ENCODE measurements at places on chromosomes 16 and 17. TPM values are rescaled to one million over a fixed set of nuclear protein-coding genes. Genes with fewer than 3 reads are reported as not detected.
A peak's percentile ranks its signal among the peaks of the same experiment; 100 is the strongest.

GRCh38 chr17:34368946-34369500 is 6.0 kb upstream of the CCL1 start:
- no peak overlapping the region for H3K4me3 ChIP-seq
- no peak overlapping the region for H3K27ac ChIP-seq
- H3K4me1 ChIP-seq, result no peaks in the 10 kb centered on the region
- no peaks in the 10 kb centered on the region for H3K36me3 ChIP-seq
- peaks cover 48% of the 10 kb centered on the region for H3K27me3 ChIP-seq

- DNase-seq, result no peak
- H3K27me3 ChIP-seq, result no peaks in the 10 kb centered on the region
- H3K27ac ChIP-seq, result no peak overlapping the region
- peaks cover 45% of the 10 kb centered on the region for H3K36me3 ChIP-seq
- peaks cover 28% of the 10 kb centered on the region for H3K4me1 ChIP-seq
These were observed 46.0 kb downstream of the FOXK2 start for GRCh38 chr17:82565551-82565950.

DNA sequence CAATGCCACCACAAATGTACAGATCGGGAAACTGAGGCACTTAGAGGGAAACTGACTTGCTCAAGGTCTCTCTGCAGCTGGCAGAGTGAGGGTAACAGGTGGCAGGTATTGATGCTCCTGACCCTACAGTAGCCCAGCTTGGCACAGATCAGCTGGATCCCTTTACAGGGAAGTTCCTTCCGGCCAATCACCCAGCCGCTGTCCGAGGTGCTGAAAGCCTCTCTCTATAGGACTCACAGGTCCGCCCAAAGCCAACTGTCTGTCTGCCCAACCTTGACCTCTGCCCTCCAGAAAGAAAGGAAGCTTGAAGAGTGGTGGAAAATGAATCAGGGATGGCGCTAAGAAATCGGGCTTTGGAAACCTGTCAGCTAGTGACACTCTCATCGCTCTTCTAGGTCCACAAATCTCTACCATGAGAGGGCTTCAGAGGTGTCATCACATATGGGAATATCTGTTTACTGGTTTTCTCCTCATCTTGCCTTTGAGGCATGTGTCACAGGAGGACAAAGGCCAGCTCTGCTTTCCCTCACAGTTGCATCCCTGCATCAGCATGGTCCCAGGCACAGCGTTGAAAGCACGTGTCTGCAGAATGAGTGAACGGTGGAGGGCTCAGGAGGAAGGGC is 246.2 kb downstream of the KATNIP start:
- H3K27me3 ChIP-seq, result peaks cover 51% of the 10 kb centered on the region
- H3K4me1 ChIP-seq, result no peaks in the 10 kb centered on the region
- H3K27ac ChIP-seq, result no peak overlapping the region
- H3K4me3 ChIP-seq, result no peak overlapping the region
- peak; percentile 61 for DNase-seq

- DNase-seq, result peak; percentile 62
- peaks cover 44% of the 10 kb centered on the region for H3K36me3 ChIP-seq
- H3K4me3 ChIP-seq, result no peak overlapping the region
These were observed 13.6 kb downstream of the G6PC3 start for GRCh38 chr17:44084131-44084538.

DNA sequence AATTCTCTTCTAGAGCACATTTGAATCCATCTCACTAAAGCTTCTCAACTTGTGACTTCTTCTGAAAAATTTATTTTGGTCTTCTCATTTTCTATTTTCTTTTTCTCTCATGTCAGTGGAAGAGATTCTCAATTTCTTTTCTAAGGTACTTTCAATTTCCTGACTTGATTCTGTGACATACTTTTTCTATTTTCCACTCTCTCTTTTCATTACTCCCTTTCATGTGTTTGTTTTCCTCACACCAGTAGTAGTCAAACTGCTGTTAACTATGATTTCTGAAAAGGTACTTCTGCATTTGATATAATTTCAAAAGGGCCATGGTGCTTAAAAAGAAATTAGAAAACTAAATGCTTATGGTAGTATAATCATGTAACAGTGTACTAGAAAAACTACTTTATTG is 41.9 kb downstream of the NFAT5 start:
- H3K27ac ChIP-seq, result peak overlapping the region; percentile 67
- peaks cover 27% of the 10 kb centered on the region for H3K4me1 ChIP-seq
- no peaks in the 10 kb centered on the region for H3K27me3 ChIP-seq
- H3K4me3 ChIP-seq, result no peak overlapping the region
- DNase-seq, result no peak
- H3K36me3 ChIP-seq, result peaks cover 8% of the 10 kb centered on the region

DNA sequence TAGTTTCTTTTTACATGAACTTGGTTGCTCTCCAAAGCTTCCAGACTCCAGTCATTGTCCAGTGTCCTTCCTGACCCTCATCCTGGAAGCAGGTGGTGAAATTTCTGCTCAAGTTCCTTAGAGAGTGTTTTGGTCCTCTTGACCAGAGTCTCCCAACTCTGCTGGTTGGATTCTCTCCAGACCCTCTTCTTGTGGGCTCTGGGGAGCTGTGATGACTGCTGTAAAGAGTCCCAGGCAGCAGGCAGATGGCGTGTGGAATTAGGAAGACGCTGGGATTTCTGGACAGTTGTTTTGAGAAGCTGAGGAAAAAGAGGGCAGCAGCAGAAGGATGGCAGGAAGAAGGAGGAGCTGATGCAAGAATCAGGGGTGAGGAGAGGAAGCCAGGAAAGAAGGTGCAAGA is 1.6 kb upstream of the SEZ6 start:
- H3K27ac ChIP-seq, result no peak overlapping the region
- DNase-seq, result no peak
- no peak overlapping the region for H3K4me3 ChIP-seq
- no peaks in the 10 kb centered on the region for H3K4me1 ChIP-seq
- H3K27me3 ChIP-seq, result peaks cover 96% of the 10 kb centered on the region

- no peaks in the 10 kb centered on the region for H3K36me3 ChIP-seq
- peaks cover 87% of the 10 kb centered on the region for H3K27me3 ChIP-seq
- no peak overlapping the region for H3K4me3 ChIP-seq
- DNase-seq, result no peak
These were observed 52.7 kb upstream of the FOXF1 start for GRCh38 chr16:86457501-86458148.

GRCh38 chr17:73616873-73617404 is 27.3 kb downstream of the SDK2 start:
- DNase-seq, result no peak
- H3K36me3 ChIP-seq, result no peaks in the 10 kb centered on the region
- H3K27ac ChIP-seq, result no peak overlapping the region
- no peak overlapping the region for H3K4me3 ChIP-seq
- peaks cover 83% of the 10 kb centered on the region for H3K27me3 ChIP-seq

GRCh38 chr16:89448656-89449055 is 41.7 kb downstream of the ANKRD11 start:
- no peak overlapping the region for H3K27ac ChIP-seq
- no peak for DNase-seq
- H3K4me3 ChIP-seq, result no peak overlapping the region
- peaks cover 22% of the 10 kb centered on the region for H3K36me3 ChIP-seq
- peaks cover 79% of the 10 kb centered on the region for H3K4me1 ChIP-seq

The JPH3 gene
- 1.2 TPM for total RNA-seq

The SLC22A31 gene
- 0.52 TPM for total RNA-seq

The OR1A1 gene
- not detected for total RNA-seq

The CMIP gene
- 79.9 TPM for total RNA-seq
